Stimulated activated CD8-positive, alpha-beta memory T cell treated with anti-CD3 and anti-CD28 coated beads, Interleukin-2, amount 100 ng/mL, for 1 hour (primary cell): ENCODE measurements at places on chromosomes 13 and 19.

DNA sequence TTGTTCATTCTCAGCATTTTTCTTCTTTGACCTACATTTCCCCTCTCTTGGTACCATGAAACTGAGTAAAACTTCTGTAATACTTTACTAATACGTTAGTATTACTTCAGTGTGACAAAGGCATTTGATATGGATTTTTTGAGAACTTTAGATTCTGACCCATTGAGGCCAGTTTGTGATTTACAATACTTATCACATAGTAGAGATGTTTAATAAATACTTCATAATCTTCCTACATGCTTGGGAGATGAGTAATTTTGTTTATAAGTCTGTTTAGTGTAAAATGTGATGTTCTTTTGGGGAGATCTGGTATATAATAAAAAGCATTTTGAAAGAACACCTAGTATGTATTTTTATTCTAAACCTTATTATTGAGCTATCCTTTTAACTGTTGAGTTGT, 29.7 kb downstream of the GTF2F2 start:
- no peak for DNase-seq

DNA sequence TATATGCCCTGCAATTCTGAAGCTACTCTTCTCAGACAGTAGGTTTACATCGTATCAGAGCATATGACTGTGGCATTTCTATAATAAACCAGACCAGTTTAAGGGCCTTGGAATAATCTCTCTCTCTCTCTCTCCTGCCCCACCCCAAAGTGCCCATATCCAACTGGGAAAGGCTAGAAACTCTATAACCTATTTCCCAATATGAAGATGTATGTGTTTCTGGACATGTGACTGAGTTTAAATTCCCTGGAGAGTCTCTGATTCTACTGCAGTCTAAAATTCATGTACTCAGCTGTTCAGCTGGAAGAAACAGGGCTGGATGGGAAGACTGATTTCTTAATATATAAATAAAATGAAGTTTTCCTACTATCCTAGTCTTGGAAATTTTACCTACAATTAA, 91.9 kb upstream of the MBNL2 start:
- DNase-seq = no peak

GRCh38 chr13:91896547-91896946, 498.1 kb downstream of the GPC5 start:
- DNase-seq = no peak

DNA sequence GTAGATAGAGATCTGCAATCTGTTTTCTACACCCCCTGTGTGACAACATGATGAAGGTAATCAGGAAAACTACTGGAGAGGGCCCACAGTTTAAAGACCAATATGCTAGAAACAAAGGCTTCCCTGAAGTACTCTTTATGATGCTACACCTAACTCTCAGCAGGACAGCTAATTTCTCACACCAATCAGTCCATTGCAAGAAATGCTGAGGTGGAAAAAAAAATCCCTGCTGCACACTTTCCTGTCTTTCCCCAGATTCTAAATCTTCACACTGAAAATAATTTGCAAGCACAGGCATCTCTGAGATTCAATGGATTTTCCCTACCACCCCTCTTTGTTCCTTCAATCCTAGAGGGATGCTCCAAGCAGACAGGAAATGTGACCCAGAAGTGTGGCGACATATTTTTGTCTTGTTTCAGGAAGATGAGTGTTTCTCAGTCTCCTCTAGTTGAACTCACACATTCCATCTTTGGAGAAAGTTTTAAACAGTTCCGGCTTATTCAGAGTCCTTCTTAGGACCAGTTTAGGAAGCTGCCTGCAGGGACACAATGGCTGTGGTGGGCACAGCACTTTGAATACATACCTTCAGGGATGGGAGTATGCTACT, 671.6 kb downstream of the DIAPH3 start:
- DNase-seq = no peak

GRCh38 chr19:41535029-41535622, 40.8 kb upstream of the CEACAM21 start:
- no peak for DNase-seq

DNA sequence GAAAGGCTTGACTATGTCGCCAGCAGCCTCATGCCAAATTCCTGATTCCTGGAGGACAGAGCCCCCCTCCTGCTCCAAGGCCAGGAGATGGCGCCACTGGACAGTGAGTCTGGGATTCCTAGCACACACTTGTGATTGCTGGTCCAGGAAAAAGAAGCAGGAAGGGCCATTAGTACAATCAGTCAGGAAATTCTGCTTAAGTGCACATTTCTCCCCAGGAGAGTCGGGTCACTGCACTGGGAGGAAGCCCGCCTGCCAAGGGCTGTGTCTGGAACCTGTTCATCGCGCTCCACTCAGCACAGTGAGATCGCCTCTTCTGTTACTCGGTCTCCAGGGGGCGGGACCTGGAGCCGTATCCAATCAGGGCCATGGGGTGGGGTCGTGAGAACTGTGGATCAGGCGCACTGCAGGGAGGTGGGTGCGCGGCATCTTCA, 65.1 kb downstream of the ZNF823 start:
- no peak for DNase-seq

DNA sequence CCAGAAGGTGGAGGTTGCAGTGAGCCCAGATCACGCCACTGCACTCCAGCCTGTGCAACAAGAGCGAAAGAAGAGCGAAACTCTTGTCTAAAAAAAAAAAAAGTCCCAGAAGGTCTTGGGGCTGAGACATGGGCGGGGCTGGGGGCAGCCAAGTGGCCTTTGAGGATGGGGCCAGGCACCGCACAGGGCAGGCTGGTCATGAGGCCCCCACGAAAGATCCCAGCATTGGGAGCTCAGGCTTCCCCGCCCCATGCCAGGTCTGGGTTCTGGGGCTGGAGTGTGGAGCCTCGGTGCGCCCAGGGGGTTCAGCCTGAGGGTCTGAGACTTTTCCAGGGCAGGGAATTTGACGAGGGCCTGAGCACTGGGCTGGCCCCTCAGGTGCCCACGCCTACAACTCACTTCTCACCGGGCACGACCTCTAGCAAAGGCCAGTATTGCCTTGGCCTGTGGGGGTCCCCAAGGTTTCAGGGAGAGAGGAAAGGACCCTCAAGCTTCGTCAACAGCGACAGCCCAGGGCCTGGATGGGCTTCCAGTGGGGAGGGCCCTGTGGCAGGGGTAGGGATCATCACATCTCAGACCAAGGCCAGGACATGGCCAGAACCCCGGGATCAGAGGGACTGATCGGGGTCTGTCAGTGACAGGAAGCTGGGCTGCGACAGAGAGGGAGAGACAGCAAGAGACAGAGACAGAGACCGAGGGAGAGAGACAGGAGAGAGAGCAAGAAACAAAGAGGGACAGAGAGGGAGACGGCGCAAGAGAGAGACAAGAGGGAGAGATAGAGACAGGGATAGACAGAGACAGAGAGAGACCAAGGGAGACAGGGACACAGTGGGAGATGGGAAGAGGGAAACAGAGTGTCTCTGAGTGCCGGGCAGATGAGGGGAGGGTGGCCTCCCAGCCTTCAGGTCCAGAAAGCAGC, 7.5 kb upstream of the MEX3D start:
- DNase-seq = no peak

GRCh38 chr13:34179481-34179880, 361.5 kb downstream of the RFC3 start:
- no peak for DNase-seq

DNA sequence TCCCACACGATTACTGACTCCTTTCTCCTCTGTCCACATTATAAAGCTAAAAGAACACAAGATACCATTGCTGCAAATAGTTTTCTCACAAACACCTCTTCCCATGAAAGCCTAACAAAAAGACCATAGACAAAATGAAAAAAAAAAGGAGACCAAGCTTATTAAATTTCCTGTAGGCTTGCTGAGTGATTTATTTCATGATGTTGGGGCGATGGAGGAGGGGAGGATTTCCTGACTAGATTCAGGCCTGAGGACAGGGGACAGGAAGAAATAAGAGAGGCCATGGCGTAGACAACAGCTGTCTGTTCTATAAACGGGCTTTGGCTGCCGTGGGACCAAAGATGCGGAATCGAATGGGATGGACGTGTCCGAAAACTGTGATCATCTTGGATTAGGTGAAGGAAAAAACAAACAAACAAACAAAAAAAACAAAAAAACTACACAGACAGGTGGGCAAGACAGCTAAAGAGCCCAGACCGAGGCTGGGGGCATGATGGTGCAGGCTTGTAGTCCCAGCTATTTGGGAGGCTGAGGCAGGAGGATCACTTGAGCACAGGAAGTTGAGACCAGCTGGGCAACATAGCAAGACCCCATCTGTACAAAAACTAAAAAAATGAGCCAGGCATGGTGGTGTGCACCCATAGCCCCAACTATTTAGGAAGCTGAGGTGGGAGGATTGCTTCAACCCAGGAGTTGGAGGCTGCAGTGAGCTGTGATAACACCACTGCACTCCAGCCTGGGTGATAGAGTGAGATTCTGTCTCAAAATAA, 5.3 kb downstream of the TMPRSS9 start:
- DNase-seq = no peak

GRCh38 chr13:106802917-106803316, 235.0 kb upstream of the ARGLU1 start:
- no peak for DNase-seq

GRCh38 chr13:73036566-73036965, 22.2 kb upstream of the KLF5 start:
- no peak for DNase-seq

GRCh38 chr19:16260160-16260811, 62.6 kb downstream of the AP1M1 start:
- no peak for DNase-seq

DNA sequence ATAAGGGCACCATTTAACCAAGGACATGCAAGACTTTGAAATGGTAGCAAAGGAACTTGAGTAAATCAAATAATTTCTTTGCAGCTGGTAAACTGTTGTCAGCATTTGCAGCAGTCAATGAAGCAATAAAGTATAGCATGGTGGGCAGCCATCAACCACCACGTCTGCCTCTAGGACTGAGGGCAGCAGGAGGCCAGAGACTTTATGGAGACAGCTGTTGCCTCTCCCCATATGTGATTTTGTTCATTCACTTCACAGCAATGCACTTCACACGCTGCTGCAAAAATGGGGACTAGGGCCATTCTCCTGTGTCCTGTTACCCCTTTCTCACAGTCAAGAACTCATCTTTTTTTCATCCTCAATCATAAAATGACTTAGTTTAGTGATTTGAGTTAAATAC, 51.3 kb upstream of the PCDH9 start:
- DNase-seq = no peak

GRCh38 chr19:15701757-15702533, 25.9 kb upstream of the OR10H2 start:
- no peak for DNase-seq

- no peak for DNase-seq
Observed at GRCh38 chr13:85411591-85411990, 387.6 kb downstream of the SLITRK6 start.
